Right lung (tissue), 10 donors: ENCODE measurements at places on chromosomes 5 and 9. TPM values are rescaled to one million over a fixed set of nuclear protein-coding genes. Genes with fewer than 3 reads are reported as not detected.

Gene MYOZ3
- 11.2 TPM for polyA plus RNA-seq

Gene TNC
- 83.7 TPM for polyA plus RNA-seq

Gene SUSD3
- polyA plus RNA-seq: 5.7 TPM

Gene CCDC183
- polyA plus RNA-seq: 5.9 TPM

Gene FOXD1
- 0.13 TPM for polyA plus RNA-seq

Gene DCAF12
- polyA plus RNA-seq: 64.7 TPM

Gene NEUROG1
- polyA plus RNA-seq: not detected

Gene PRUNE2
- polyA plus RNA-seq: 4.4 TPM

Gene STOM
- polyA plus RNA-seq: 131 TPM

Gene RANBP17
- 47.4 TPM for polyA plus RNA-seq

Gene ITGA1
- polyA plus RNA-seq: 32.4 TPM

Gene LHFPL2
- polyA plus RNA-seq: 43.8 TPM

Gene OR1Q1
- polyA plus RNA-seq: not detected

Gene LRSAM1
- 16.7 TPM for polyA plus RNA-seq

GRCh38 chr5:102211165-102211564 is 84.9 kb downstream of the SLCO4C1 start:
- no peak for DNase-seq

- no peak for DNase-seq
Measured at GRCh38 chr5:3995954-3996619, 400.5 kb downstream of the IRX1 start.

GRCh38 chr5:52269401-52269800 is 518.3 kb upstream of the ITGA1 start:
- DNase-seq: no peak

GRCh38 chr9:27054841-27055240 is 49.4 kb upstream of the LRRC19 start:
- DNase-seq: no peak

DNA sequence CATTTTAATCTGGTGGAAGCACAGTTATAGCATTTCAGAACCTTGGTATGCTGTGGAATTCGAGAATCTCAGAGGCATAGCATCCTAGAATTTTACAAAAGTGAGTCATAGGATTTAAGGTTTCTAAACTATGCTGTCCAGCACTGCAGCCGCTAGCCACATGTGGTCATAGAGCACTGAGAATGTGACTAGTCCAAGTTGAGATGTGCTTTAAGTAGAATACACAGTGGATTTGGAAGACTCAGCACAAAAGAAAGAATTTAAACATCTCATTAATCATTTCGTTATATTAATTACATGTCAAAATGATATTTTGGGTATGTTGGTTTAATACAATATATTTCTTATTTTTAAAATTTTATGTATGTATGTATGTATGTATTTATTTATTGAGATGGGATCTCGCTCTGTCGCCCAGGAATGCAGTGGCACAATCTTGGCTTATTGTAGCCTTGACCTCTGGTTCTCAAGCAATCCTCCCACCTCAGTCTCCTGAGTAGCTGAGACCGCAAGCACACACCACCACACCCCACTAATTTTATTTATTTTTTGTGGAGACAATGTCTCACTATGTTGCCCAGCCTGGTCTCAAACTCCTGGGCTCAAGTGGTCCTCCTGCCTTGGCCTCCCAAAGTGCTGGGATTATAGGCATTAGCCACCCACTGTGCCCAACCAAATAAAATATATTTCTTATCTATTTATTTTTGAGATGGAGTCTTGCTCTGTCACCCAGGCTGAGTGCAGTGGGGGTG is 20.4 kb upstream of the RPS14 start:
- no peak for DNase-seq

DNA sequence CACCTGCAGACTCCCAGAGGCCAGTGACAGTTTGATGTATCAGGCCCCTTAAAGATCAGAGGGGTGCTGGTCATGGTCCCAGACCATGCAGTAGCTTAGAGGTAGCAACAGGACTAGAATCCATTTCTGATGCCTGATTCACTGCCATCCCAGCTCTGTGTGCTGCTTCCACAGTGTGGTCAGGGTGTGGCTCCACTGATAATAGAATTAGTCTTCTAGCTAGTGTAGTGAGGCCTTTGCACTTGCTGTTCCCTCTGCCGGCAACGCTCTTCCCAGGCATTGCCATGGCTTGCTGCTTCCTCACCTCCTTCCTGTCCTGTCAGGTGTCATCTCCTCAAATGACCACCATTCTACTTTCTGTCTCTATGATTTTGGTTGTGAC is 15.8 kb downstream of the PPARGC1B start:
- no peak for DNase-seq

DNA sequence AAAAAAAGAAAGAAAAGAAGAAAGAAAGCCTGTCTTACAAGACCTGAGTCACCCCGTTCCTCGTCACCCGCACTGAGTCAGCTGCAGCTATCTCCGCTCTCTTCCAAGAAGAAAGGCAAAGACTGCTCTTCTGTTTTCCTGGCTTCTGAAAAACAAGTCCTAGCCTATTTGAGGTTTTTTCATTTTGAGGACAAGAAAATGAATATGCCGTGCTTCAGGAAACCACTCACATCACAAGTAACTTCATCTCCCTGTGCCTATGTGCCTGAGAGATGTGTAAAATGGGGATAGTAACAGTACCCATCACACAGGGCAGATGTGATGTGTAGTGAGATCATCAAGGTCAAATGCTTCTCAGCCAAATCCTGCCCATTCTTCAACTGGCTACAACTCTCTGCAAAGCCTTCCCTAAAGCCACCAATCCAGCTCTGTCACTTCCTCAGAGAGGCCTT is 78.4 kb downstream of the GLDC start:
- DNase-seq: no peak

DNA sequence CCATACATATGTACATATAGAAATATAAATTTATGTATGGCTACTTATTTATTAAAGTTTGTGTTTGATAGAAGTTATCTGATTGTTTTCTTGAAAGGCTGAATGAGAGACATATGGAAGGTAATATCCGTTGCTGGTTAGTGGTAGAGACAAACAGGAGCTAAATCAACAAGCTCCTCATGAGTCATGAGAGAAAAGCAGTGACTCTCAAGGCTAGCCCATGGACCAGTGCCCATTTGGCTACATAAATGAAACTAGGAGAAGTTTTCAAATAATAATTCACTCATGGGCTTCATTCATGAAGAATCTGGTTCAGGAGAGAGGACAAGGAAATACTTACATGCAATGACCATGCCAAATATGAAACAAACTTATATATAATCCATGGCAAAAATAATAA is 504.5 kb upstream of the ITGA1 start:
- DNase-seq: no peak

- DNase-seq: no peak
Measured at GRCh38 chr9:98765256-98765655, 31.1 kb downstream of the ANKS6 start.

DNA sequence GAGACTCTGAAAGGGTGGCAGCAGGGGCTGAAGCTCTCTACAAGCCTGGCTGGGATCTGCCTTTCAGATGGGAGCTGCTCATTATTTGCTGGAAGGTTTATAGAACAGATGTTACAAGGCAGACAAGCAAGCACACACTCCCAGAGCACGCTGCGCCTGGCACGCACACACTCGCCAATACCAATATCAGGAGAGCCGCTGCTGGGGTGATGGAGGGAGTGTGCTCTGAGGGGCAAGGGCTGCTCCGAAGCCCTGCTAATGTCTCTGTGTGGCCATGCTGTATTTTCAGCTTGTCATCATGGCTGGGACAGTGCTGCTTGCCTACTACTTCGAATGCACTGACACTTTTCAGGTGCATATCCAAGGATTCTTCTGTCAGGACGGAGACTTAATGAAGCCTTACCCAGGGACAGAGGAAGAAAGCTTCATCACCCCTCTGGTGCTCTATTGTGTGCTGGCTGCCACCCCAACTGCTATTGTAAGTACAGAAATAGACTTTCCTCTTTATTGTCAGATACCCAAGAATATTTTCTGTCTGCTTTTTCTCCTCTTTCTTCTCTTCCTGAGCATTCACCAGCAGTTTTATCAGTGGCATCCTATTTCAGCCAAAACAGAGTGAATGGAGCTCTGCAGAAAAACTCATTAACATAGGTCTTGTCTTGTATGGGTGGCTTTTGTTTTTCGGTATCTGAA is 115.1 kb downstream of the BAAT start:
- DNase-seq: no peak

- DNase-seq: peak; percentile 18
Measured at GRCh38 chr5:141208478-141208877, at the start of gene PCDHB12. TSS of gene PCDHB12 (plus strand) at chr5:141208719. CDS start at chr5:141208908, 189 bp downstream.

DNA sequence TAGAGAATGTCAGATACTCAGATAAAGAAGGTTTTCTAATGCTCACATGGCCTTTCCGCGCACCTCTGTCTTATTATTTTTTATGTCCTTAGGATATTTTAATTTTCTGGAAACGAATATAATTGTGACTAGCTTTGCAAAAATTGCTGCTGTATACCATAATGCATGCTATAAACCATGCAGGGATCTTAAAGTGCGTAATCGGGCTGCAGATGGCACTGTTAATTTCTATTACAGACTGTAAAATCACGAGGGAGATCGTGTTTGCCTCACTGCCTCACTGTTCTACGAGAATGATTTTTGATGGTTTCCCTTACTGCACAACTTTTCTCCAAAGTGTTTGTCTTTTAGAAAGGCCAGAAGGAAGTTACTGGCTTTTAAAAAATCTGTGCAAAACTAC is 356.1 kb downstream of the TUSC1 start:
- DNase-seq: no peak

DNA sequence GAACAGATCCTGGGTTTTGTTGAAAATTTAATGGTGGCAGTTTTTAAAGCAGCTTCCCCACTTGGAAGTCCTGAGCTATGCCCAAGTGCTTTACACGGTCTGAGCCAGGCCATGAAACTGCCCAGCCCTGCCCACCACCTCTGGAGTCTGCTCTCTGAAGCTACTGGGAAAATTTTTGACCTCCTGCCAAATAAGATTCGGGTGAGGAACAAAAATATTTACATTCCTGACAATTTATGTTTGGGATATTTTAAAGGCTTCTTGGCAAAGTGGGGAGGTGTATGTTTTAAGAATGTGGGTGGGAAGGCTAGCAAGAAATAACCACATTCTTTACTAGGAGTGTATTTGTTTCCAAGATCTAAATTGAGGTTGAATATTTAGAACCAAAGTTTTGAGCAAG is 50.0 kb downstream of the HACD4 start:
- peak; percentile 18 for DNase-seq

DNA sequence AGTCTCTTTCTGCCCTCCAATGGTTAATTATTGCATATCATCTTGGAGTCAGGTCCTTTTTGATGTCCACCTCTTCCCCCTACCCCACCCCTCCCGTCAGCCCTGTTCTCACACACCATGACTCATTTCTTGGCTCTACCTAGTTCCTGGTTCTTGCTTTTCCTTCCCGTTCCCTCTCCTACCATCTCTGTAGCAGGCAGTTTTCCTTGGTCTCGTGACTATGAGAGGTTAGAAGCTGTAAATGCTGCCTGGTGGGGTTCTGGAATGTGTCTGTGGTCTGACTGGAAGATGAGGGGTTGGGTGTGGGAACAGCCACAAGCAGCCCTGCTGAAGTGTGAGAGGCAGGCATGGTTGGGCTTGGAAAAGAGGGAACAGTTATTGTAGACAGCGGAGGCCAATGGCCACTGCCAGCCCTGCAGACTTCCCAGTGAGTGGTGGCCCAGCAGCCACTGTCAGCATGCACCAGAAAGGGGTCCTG is 18.2 kb downstream of the SLC22A5 start:
- peak; percentile 45 for DNase-seq

DNA sequence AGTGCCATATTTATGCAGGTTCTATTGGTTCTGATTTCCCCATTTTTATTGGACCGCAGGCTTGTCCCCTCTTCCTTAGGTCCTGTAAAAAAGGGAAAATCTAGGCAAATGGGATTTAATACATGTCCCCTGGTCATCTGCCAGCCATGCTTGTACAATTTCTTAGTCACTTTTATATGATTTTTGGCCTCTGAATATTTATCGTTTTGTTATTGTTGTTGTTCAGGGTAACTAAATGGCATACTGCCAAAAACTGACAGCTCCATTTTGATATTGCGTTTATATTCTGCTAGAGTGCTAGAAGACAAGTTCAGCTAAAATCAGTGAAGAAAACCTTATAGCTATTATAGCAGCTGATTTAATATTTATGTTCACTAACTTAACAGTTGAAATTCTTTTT is 770.2 kb upstream of the FAM174A start:
- peak; percentile 29 for DNase-seq

DNA sequence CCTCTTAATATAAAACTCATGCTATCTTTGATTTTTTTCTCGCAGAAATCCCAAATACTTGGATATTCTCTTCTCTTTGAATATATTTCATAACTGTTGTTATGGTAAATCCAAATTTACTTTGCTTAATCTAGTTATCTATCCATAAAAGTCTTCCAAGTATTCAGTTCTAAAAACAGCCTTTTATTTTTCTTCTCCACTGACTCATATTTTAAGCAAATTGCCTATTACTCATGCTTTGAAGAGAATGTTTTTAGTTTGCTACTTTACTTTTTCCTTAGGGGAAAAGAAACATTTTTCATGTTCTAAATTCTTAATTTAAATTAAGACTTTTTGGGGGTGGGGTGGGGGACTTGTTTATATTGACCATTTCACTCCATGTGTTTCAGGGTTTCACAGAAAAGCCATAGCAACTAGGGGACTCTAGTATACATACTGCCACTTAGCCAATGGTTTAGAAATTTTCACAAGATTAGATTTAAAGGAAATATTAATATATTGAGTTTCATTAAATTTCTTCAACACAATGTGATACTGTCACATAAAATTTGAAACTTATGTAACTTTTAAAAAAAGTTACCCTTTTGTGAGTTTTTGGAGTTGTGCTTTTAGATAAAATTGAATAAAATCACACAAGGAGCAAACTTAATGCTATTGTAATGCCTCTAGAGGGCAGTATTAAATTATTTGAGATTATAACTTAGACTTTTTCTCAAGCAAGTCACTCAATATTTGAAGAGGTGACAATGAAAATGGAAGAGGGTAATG is 545.8 kb upstream of the ARRDC3 start:
- DNase-seq: no peak

DNA sequence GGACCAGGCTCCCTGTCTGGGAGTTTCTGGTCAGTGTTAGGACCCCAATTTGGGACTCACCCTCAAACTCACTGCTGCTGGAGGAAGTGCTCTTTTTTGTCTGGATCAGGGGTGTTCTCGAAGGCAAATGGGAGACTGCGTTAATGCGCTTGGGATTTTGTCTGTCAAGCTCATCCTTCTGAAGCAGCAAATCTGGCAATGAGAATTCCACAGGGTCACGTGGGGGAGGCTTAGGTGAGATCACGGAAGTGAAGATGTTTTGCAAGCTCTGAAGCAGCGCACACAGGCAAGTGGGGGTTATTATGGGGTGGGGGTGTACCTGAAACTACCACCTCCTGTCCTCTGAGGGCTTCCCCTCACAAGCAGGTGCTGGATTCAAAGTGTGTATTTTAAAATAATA is 10.5 kb upstream of the TEX53 start:
- no peak for DNase-seq

GRCh38 chr9:16352251-16352650 is 518.2 kb downstream of the BNC2 start:
- DNase-seq: no peak

DNA sequence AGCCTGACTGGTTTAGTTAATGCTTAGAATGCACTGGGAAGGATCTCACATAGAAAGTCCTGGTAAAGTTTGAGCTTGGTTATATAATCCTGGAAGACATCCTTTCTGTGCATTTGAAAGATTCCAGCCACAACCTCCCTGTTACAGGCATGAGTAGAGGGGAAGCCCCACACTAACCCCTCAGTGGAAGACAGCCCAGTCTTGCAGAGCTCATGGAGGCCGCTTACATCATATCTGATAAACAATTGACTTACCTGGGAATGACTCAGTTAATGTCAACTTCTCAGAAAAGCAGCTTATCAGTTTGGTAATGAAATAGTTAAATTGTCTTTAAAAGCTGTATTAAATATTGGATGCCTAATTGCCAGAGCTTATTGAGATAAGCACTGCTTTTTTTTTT is 28.1 kb upstream of the PDE8B start:
- DNase-seq: no peak

- DNase-seq: no peak
Measured at GRCh38 chr5:1652873-1653697, 129.3 kb upstream of the LPCAT1 start.
